HFFc6 (cell line): ENCODE measurements at places on chromosomes 6 and 20. TPM values are rescaled to one million over a fixed set of nuclear protein-coding genes. Genes with fewer than 3 reads are reported as not detected.

GRCh38 chr20:44221368-44221954 is 10.9 kb upstream of the OSER1 start:
- H3K4me1 ChIP-seq, result peaks cover 6% of the 10 kb centered on the region; the same call in 1 of the 2 replicates
- H3K27me3 ChIP-seq, result peaks cover 2% of the 10 kb centered on the region

DNA sequence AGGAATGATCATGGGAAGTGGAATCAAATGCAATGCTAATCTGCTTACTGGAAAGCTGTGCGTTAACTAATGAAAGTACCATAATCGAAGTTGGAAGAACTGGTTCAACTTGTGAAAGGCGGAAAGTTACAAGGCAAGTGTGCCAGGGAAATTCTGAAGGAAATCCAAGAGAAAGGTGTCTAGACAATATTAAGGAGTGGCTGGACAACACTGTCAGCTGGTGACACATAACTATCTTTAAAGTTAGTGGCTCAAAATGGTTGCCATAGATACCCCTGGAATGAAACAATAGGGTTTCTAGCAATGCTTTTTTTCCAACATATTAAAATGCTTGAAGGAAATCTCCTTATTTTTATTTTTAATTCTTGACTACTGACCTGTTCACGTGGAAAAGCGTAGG is 90.4 kb downstream of the BMP2 start:
- no peaks in the 10 kb centered on the region for H3K36me3 ChIP-seq
- no peak for DNase-seq
- no peaks in the 10 kb centered on the region for H3K4me1 ChIP-seq
- no peaks in the 10 kb centered on the region for H3K27me3 ChIP-seq
- no peak overlapping the region for H3K4me3 ChIP-seq

GRCh38 chr6:26541579-26541978 is 3.4 kb downstream of the HMGN4 start:
- H3K27ac ChIP-seq, result no peak overlapping the region
- peaks cover 35% of the 10 kb centered on the region for H3K36me3 ChIP-seq
- no peak overlapping the region for H3K4me3 ChIP-seq
- peaks cover 40% of the 10 kb centered on the region for H3K4me1 ChIP-seq
- no peak for DNase-seq

GRCh38 chr6:72649032-72649984 is 27.4 kb downstream of the KCNQ5 start:
- peaks cover 96% of the 10 kb centered on the region for H3K4me1 ChIP-seq
- peak; percentile 82 for DNase-seq
- H3K4me3 ChIP-seq, result peak overlapping the region; percentile 34; the same call in 1 of the 2 replicates
- H3K36me3 ChIP-seq, result peaks cover 23% of the 10 kb centered on the region
- peak overlapping the region; percentile 75 for H3K27ac ChIP-seq

DNA sequence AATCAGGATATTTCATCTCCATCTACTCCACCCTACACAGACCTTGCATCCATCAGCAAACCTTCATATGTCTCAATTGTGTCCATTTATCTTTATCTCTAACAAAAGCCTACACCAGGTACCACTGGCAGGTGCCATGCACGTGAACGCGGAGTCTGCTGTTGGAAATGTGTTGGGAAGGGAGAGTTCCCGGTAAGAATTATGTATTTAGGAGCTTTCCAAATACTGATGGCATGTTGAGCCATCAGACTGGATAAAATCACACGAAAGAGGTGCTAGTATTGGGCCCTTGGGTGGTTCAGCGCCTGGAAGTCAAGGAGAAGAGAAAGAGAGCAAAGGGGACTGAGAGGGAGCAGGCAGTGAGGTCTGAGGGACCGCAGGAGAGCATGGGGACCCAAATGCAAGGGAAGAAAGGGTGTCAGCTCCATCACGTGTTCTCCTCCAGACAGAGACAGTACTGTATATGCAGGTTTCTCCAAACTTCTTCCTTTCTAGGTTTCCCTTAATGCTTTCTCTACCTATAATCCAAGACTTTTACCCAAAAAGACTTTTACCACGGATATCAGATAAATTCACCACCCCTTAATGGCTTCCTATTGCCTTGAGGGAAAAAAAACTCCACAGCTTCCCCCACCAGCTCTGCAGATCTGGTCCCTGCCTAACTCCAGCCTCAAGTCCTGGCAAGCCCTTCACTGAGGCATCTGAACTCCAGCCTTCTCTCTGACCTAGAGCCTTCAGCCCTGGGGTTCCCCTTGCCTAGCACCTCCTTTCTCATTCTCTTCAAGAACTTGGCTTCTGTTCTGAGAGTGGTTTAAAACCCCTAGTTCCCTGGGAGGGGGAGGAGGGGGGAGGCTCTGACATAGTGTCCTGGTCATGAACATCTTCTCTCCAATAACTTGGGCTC is 4.8 kb upstream of the ZNF217 start:
- no peaks in the 10 kb centered on the region; the same call in 1 of the 2 replicates for H3K27me3 ChIP-seq
- no peaks in the 10 kb centered on the region for H3K36me3 ChIP-seq
- DNase-seq, result no peak
- no peak overlapping the region for H3K4me3 ChIP-seq
- peaks cover 45% of the 10 kb centered on the region for H3K4me1 ChIP-seq

GRCh38 chr20:48336597-48336996 is 491.2 kb downstream of the PREX1 start:
- no peaks in the 10 kb centered on the region for H3K36me3 ChIP-seq
- DNase-seq, result no peak
- peaks cover 2% of the 10 kb centered on the region for H3K27me3 ChIP-seq
- H3K27ac ChIP-seq, result no peak overlapping the region
- H3K4me3 ChIP-seq, result no peak overlapping the region

The MTFR2 gene
- 2.6 and 6.8 TPM in 2 replicates for total RNA-seq

The SLC24A3 gene
- total RNA-seq, result not detected in 3 replicates

The EYA4 gene
- not detected in 3 replicates for total RNA-seq
